ENCODE measurements at places on chromosomes 3 and 15.

DNA sequence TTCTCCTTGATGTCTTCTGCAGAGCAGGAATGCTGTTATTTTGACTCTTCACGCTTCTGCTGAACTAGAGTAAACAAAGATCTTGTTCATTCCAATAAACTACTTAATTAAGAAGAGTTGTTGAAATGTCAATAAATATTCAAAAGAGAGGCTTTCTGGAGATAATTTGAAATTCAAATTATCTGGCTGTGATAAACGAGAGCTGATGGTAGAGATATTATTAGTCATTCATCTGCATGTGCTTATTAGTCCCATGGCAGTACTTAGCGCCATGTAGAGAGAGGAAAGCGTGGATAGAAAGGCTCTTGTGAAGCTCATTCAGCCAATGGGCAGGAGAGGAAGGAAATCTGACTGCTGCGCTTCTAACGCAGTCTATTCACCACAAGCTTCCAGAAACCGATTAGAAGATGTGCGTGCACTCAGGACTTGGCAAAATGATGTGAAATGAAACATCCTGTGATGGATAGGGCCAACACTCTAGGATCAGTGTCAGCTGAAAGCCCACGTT is 251.1 kb downstream of the GABRB3 start:
- DNase-seq, result no peak

DNA sequence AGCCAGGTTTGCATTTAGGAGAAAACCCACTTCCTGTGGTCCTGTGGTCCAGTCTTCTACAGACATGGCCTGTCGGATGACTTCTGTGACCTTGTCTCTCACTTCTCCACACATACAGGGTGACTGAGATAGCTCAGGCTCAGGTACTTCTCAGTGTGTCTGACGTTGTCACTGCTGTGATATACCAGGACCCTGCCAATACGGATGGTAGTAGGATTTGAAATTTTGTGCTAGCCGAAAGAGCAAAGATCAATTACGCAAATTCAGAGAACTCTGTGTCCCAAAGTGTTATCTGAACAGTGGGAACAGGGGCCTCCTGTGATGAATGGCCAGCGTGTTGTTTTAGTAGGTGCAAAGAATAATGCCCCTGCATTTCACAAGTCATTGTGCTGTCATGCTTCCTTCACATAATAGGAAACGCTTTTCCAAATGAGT is 128.9 kb downstream of the MCTP2 start:
- DNase-seq, result no peak

DNA sequence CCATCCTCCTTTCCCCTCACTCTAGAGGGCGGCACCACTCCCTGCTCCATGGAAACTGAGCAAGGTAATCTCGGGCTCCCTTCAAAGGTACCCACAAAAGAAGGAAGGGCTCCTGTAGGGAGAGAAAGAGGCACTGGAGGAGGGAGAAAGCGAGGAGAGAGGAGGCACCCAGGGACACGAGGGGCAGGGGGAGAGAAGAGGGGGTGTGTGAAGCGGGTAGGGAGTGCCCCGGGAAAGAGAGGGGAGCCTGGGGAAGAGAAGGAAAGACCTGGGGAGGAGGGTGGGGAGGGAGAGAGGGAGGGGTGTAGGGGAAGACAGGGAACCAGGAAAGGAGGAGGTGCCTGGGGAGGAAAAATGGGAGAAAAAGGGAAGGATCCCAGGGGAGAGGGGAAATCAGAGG is 523 bp downstream of the VILL start:
- peak; percentile 14 for DNase-seq

DNA sequence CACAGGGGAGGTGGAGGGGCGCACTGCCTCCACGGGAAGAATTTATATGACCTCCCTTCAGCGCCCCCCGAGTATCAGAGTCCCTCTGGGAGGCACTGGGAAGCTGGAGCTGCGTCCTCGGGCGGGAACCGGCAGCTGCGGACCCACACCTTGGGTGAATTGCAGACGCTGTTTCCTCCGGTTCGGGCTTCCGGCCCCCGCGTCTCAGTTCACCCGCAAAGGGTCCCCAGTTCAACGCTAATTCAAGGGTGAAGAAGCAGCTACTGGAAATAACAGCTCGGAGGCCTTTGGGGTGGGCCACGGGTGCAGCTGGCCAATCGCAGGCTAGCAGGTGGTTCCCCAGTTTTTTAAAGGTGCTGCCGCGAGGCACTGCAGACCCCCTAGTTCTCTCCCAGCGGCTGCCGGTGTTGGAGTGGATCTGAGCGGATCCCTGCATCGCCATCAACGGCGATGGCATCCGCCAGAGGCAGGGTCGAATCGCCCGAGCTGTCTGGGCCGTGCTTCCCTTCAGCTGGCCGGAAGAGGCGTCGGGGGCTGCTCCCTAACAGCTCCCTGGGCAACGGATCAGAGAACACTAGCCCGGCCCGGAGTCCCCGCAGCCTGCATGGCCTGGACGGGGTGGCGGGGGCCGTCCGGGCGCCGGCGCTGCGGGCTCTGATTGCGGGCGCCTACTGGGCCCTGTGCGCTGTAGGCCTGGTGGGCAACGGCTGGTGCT is 19.4 kb upstream of the ADAMTS7 start:
- no peak for DNase-seq

DNA sequence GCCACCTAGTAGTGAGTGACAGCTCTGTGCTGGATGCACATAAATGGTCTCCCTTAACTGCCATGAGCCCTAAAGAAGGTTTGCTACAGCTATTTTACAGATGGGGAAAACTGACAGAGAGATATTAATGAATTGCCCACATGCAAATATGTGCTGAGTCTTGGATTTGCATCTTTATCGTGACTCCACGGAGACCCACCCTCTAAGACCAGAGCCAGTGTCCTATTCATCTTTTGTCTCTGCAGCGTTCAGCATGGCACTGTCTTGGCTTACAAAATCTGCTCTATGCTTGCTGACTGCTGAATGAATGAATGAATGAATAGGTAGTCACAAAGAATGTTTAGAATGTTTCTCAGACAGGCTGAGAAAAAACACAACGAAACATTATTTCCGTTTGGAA is 48.3 kb downstream of the BTD start:
- DNase-seq, result no peak

GRCh38 chr15:56765251-56765650 is 31.9 kb upstream of the ZNF280D start:
- no peak for DNase-seq

DNA sequence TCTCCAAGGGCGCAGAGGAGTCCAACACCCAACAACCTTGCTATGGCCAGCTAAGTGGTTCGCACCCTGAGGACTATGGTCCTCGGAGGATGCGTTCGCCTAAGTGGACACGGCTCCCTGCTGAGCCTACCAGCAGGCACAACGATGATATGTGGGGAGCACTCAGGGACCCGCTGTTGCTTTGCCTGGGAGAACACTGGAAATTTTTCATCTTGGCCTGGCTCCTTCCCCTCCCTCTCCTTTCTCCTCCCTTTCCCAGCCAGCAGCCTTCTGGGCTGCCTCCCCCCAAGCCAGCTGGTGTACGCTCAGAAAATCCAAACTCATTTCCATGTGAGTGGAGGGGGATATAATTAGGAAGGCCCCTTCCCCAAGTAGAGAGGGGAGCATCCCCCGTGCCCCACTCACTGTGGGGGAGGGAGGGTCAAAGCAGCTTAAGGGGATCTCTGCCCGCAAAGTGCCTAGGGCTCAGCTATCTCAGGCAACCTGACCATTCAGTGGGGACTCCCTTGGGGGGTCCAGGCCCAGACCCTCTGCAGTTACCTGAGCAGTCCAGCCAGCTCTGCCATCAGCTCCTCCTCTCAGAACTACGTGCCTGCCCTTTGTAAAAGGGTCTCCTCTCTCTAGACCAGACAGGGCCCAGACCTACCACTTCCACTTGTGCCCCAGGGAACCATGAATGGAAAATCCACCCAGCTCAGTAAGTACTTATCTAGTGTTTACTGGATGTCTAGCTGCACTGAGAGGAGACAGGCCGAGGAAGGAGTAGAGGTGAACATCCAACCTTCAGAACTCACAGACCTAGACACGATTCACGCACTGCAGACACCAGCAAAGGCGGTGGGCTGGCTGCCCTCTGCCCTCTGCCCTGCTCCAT is 742 bp upstream of the SEMA7A start:
- no peak for DNase-seq

GRCh38 chr3:120033596-120033995 is 60.7 kb downstream of the GSK3B start:
- DNase-seq, result no peak

- DNase-seq, result no peak
These were observed 72.2 kb downstream of the EPHB1 start for GRCh38 chr3:134867277-134867676.

GRCh38 chr3:17752876-17753631 is 10.6 kb upstream of the TBC1D5 start:
- no peak for DNase-seq

- DNase-seq, result no peak
These were observed 414.6 kb upstream of the ARPP21 start for GRCh38 chr3:35224565-35225295.

- DNase-seq, result peak; percentile 34
These were observed 22.2 kb upstream of the GOLIM4 start for GRCh38 chr3:168117853-168118313.

DNA sequence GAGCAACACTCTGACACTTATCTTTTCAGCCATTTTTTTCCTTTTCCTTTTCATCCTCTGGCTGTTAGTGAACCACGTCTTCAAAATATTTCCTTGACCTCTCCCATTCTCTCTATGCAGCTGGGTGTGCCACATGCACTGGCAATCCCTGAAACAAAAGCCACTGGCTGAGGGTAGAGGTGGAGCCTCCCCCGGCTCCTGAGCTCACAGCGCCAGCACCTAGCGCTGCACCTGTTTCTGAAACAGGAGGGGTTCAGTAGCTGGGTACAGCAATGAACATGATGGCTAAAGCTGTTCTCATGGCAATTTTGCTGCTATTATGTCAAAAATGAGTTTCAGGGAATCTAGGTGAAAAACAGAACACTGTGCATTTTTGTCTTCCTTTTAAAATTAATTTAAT is 314.7 kb upstream of the ATP10A start:
- no peak for DNase-seq

DNA sequence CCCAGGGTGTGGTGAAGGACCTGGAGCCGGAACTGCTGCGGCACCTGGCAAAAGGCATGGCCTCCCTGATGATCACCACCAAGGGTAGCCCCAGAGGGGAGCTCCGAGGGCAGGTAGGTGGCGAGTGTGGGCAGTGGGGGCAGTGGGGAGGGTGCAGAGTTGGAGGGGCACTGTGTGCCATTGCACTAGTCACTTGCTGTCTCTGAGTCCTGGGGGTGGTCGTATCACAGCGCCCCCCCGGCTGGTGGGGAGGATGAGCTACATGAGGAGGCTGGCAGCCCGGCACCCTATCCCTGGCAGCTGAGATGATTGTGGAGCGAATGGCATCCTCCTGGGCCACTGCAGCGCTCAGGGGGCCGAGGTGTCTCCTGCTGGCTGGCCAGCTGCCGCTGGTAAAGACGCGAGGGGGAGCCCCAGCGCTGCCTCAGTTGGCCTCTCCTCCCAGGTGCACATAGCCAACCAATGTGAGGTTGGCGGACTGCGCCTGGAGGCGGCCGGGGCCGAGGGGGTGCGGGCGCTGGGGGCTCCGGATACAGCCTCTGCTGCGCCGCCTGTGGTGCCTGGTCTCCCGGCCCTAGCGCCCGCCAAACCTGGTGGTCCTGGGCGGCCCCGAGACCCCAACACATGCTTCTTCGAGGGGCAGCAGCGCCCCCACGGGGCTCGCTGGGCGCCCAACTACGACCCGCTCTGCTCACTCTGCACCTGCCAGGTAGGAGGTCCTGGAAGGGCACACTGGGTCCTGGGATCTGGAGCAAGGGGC is 6.4 kb downstream of the CHRD start:
- no peak for DNase-seq

GRCh38 chr3:194661374-194661773 is 10.6 kb downstream of the LSG1 start:
- DNase-seq, result no peak

DNA sequence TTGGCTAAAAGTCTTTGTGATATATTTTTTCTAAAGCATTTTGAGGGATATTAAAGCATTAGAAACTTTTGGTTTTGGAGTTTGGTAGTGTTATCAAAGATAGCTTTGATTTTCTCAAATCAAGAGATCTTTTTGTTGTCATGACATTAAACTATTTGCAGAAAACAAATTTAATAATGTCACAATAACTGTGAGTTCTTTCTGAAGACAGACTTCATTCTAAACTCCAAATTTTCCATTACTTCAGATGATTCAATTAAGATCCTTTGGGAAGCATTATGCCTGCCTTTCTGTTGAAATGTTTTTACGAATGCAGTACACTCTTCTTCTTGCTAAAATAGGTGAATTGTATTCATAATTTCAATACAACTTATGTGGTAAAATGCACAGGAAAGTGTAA is 145.4 kb downstream of the ALCAM start:
- DNase-seq, result no peak

- DNase-seq, result no peak
These were observed 4.4 kb upstream of the XIRP1 start for GRCh38 chr3:39196671-39197356.

DNA sequence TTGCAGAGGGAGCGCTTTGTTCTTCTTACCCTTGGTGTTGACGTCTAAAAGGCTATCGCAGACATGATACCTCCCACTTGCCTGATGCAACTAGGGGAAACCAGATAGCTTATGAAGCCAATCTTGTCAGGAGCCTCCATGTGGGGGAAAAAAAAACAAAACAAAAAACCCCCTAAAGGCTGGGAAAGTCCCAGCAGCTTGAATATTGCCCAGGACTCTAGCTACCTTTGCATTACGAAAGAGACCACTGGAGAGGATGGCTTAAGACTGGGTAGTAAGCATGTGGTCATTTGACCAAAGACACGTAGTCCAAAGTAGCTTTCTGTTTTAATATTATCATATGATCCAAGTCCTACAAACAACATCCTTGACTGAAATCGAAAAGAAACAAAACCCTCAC is 120.7 kb upstream of the WNT5A start:
- no peak for DNase-seq

Data from pancreas (tissue), 10 donors.